ENCODE measurements at places on chromosomes 3 and 15. TPM values are rescaled to one million over a fixed set of nuclear protein-coding genes. Genes with fewer than 3 reads are reported as not detected.

- H3K27ac ChIP-seq: no peak overlapping the region
- H3K4me1 ChIP-seq: peaks cover 21% of the 10 kb centered on the region
- H3K27me3 ChIP-seq: no peaks in the 10 kb centered on the region
- DNase-seq: no peak
Measured at GRCh38 chr15:63396152-63396928, 14.7 kb upstream of the CA12 start.

DNA sequence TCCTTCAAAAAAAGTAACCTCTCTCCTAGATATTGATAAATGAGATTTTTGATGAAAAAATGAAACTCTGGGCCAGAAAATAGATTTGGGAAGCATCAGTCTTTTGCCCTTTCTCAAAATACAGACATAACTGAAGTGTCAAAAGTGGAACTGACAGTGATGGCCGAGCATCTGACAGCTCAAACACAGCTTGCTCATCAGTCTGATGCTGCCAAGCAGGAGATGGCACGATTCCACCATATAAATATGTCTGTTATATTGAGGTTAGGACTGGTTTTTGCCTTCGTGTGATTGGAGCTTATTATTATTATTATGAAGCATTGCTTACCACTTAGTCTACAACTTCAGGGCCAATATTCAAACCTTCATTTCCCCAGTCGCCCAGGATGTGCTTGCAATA, 152.6 kb upstream of the EPHA3 start:
- peaks cover 24% of the 10 kb centered on the region for H3K4me1 ChIP-seq
- H3K27ac ChIP-seq: no peak overlapping the region
- DNase-seq: no peak
- H3K27me3 ChIP-seq: no peaks in the 10 kb centered on the region
- no peak overlapping the region for H3K4me3 ChIP-seq

GRCh38 chr3:98890181-98890835, 11.2 kb downstream of the DCBLD2 start:
- peaks cover 98% of the 10 kb centered on the region for H3K4me1 ChIP-seq
- H3K4me3 ChIP-seq: peak overlapping the region; percentile 26
- peak overlapping the region; percentile 19 for H3K27ac ChIP-seq
- peaks cover 32% of the 10 kb centered on the region for H3K36me3 ChIP-seq
- DNase-seq: no peak

DNA sequence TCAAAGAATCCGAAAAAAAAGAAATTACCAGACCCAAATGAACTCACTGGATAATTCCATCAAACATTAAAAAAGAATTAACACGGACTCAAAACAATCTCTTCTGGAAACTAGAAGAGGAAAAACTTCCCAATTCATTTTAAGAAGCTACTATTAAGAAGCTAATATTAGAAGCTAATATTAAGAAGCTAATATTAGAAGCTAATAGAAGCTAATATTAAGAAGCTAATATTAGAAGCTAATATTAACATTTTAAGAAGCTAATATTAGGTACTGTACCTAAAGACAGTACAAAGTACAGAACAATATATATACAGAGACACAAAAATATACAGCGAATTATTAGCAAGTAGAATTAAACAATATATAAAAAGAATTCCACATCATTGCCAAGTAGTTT, 35.9 kb downstream of the HERC2 start:
- H3K27ac ChIP-seq: no peak overlapping the region
- H3K4me3 ChIP-seq: no peak overlapping the region
- peaks cover 2% of the 10 kb centered on the region for H3K36me3 ChIP-seq
- no peak for DNase-seq
- H3K27me3 ChIP-seq: no peaks in the 10 kb centered on the region

DNA sequence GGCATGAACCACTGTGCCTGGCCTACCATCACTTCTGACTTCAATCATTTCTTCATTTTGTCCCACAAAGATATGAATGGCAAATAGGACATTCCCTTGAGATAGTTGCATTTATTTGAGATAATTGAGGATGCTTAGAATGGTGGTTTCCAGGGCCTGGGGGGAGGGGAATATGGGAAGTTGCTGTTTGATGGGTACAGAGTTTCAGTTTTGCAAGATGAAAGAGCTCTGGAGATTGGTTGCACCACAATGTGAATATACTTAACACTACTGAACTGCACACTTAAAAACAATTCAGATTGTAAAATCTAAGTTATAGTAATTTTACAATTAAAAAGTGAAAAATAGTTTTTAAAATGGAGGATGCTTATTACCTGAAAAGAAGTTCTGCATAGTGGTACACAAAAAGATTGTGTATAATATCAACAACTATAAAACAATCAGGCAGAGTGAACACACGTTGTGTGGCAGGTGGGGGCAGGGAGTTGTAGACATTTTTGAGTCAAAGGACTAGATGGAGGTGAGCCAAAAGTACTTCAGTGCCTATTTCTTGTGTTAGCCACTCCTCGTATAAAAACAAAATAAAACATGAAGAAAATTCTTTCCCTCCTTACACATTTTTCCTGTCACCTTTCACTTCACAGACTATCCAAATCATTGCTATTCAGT, 18.5 kb upstream of the RIOX2 start:
- H3K4me1 ChIP-seq: no peaks in the 10 kb centered on the region
- H3K27ac ChIP-seq: no peak overlapping the region
- no peaks in the 10 kb centered on the region for H3K36me3 ChIP-seq
- DNase-seq: no peak

- no peaks in the 10 kb centered on the region for H3K27me3 ChIP-seq
- no peak overlapping the region for H3K4me3 ChIP-seq
Measured at GRCh38 chr3:37540786-37541185, 320.9 kb upstream of the CTDSPL start.

GRCh38 chr15:84621358-84621979, 20.7 kb downstream of the ZSCAN2 start:
- H3K27ac ChIP-seq: no peak overlapping the region
- H3K36me3 ChIP-seq: peaks cover 21% of the 10 kb centered on the region
- H3K4me3 ChIP-seq: no peak overlapping the region
- H3K27me3 ChIP-seq: no peaks in the 10 kb centered on the region

DNA sequence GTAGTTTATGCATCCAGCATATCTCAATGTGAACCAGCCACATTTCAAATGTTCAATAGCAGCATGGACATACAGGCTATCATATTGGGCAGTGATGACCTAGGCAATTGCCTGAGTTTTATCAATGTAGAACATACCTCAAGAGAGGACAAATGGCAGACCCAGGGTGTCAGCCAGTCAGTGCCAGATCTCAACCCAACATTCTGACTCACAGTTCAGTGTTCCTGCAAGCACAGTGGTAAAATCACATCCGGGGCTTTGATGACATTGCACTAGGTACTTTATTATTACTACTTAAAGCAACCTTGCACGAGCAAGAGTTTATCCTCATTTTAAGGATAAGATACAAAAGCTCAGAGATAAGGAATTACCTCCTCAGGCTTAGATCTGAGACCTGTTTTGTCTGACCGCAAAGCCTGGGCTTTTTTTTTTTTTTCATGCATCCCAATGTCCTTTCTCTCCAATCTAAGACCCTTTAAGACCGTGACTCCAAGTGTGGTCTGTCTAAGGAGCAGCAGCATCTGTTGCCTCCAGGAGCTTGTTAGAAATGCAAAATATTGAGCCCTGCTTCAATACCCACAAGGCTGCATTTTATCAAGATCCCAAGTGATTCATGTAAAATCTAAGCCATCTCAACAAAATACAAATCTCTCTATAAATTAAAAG, 60.1 kb downstream of the SLC12A1 start:
- no peaks in the 10 kb centered on the region for H3K4me1 ChIP-seq
- DNase-seq: no peak
- no peak overlapping the region for H3K4me3 ChIP-seq

DNA sequence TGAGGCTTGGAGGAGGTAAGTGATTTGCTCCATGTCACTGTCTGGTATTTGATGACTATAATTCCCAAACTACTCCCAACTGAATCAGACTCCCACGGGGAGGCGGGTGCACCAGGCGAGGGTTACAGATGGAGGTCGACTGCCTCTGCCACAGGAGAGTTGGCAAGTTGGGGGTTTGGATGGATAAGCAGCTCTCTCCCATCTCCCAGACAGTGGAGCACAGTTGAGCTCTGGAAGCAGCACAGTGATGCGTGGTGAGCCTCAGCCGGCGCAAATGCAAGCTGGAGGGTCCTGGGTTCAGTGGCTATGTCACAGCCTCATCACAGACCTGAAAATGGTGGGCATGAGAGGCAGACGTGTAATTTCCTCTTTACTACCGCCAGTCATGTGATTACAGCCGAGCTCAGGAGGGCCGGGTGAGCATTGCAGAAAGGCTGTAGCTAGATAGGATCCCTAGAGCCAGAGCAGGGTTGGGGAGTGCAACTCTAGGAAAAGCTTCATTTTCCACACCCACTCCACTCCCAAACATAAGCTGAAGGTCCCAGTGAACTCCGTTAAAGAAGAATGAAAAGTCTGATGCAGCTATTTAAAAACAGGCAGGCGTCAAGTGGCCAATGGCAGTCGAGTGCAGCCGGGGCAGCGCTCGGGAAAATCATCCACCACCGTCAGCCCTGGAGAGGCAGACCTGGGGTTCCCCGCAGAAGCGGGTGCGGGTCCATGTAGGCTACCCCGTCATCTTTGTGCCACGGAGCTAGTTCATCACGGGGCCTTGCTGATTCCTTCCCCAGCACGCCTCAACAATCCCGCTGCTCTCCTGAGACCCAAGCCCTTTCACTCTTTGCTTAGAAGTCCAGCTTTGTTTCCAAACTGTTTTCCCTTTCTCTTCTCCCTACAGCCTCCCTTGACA, 33.3 kb upstream of the VPS8 start:
- peak overlapping the region; percentile 45 for H3K4me3 ChIP-seq
- peak; percentile 88 for DNase-seq
- H3K27me3 ChIP-seq: no peaks in the 10 kb centered on the region
- H3K4me1 ChIP-seq: peaks cover 29% of the 10 kb centered on the region

The MKRN3 gene
- total RNA-seq: 0.36 TPM

The CCR5 gene
- not detected for total RNA-seq

The TERB2 gene
- total RNA-seq: not detected

The PRR20G gene
- total RNA-seq: not detected

The WDR5B gene
- total RNA-seq: 10.9 TPM
